ENCODE measurements at places on chromosomes 7 and 10. TPM values are rescaled to one million over a fixed set of nuclear protein-coding genes. Genes with fewer than 3 reads are reported as not detected.

The NEUROG3 gene
- total RNA-seq: not detected

The C7orf57 gene
- total RNA-seq: 0.78 TPM

The SUN1 gene
- 154 TPM for total RNA-seq

The CALHM2 gene
- 3.1 TPM for total RNA-seq

The FGL2 gene
- total RNA-seq: 3.4 TPM

The DYDC2 gene
- 1.4 TPM for total RNA-seq

The ATG9B gene
- 1.9 TPM for total RNA-seq

The OR9A2 gene
- 1.1 TPM for total RNA-seq

The TAF6 gene
- 17.8 TPM for total RNA-seq

The BBIP1 gene
- total RNA-seq: 78.1 TPM

The FAM20C gene
- 18.1 TPM for total RNA-seq

- no peak for DNase-seq
Measured at GRCh38 chr10:3805201-3805790, 20.3 kb upstream of the KLF6 start.

DNA sequence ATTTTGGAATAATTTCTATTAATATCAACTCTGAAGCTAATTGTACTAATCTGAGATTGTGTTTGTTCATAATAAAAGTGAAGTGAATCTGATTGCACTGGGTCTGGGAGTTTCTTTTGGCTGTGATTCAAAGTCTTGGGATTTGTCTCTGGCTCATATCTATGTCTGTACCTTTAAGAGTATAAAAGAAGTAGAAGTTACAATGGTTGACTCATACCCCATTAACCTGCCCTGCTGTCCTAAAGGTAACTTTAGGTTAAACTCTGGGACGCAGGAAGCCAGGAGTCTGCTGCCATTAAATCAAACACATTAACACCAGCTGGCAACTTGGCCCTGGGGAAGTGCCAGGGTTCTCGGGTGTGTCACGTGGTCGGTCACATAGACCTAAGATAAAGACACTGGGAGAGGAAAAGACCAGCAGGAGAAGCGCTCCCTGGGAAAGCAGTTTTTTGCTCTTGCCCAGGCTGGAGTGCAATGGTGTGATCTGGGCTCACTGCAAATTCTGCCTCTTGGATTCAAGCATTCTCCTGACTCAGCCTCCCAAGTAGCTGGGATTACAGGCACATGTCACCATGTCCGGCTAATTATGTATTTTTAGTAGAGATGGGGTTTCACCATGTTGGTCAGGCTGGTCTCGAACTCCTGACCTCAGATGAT, 17.8 kb downstream of the SCD start:
- no peak for DNase-seq

- DNase-seq: no peak
Measured at GRCh38 chr7:27953361-27953760, 213.4 kb downstream of the TAX1BP1 start.

GRCh38 chr10:75646916-75647315, 215.5 kb downstream of the LRMDA start:
- DNase-seq: no peak

DNA sequence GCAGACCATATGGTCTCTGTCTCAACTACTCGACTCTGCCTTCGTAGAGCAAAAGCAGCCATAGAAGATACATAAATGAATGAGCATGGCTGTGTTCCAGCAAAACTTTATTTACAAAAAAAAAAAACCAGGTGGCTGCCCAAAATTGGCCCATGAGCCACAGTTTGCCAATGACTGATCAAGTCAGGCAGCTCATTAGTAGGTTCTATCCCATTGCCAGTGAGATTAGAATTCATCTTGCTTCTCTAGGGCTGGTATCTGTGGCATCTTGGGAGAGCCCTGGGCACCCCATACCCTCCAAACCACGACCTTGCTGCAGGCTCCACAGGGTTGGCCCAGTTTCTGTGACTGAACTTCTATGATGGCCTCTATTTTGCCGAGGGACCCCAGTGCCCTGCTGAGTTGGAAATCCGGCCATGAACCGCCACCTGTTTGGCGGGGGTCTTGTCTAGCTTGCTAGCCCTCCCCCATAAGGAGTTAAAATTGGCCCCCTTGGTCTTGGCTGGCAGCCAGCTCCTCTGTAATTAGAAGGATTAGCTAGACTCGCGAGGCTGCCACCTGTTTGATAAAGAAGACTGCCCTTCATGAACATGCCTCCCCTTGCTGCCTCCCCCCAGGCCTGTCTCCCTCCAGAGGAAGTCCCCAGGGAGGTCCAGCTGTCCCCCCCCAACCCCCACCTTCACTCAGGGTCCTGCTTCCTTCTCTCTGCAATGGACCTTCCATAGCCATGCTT, 83.9 kb downstream of the CHN2 start:
- no peak for DNase-seq

DNA sequence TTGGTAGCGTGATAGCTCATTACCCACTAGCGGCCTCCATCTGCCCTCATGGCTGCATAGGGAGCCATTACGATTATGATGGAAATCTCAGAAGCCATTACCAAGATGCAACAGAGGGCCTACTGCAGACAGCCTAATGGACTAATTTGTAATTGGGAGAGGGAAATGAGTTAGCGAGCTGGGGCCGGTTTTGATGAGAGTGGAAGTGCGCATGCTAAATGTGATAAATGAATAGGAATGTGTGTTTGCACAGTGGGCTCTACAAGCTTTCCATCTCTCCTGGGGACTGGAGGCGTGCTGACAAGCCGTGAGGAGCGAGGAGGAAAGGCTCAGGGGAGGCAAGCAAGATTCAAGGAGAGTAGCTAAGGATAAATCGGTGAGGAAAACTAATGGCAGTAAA, 644.5 kb upstream of the GALNT17 start:
- no peak for DNase-seq

DNA sequence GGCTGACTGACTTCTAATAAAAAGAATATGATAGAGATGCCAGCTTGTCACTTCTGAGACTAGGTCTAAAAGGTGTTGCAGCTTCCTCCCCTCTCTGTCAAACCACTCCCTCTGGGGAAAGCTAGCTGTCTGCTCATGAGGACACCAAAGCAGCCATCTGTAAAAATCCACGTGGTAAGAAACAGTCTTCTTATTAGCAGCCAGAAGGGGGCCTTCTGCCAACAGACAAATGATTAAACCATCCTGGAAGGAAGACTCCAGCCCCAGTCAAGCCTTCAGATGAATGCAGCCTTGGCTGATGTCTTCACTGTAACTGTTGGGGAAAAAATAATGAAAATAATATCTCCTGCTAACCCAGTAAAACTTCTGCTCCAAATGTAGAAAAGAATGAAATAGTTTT, 41.9 kb upstream of the DAGLB start:
- no peak for DNase-seq

DNA sequence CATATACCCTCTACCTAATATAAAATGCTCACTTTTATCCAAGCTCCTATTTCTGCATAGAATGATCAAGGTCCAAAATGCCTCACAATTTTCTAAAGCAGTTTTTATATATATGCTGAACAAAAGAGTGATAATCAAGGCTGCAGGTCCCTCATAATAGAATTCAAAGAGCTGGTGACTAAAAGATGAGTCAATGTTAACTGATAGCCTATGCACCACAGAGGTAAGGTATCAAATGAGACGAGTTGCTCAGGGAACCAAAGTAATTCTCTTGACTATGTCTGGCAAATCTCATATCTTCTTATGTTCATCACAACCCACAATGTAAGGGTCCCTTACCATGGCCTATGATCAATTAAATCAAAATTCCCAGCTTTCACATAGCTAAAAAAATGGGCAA, 15.2 kb downstream of the PDZD8 start:
- DNase-seq: no peak

- no peak for DNase-seq
Measured at GRCh38 chr10:109886781-109887140, 36.5 kb downstream of the XPNPEP1 start.

- peak; percentile 93 for DNase-seq
Measured at GRCh38 chr7:5495581-5496375, 72.1 kb upstream of the TNRC18 start.

GRCh38 chr10:19815036-19815730, 1.0 kb upstream of the PLXDC2 start:
- DNase-seq: peak; percentile 33

DNA sequence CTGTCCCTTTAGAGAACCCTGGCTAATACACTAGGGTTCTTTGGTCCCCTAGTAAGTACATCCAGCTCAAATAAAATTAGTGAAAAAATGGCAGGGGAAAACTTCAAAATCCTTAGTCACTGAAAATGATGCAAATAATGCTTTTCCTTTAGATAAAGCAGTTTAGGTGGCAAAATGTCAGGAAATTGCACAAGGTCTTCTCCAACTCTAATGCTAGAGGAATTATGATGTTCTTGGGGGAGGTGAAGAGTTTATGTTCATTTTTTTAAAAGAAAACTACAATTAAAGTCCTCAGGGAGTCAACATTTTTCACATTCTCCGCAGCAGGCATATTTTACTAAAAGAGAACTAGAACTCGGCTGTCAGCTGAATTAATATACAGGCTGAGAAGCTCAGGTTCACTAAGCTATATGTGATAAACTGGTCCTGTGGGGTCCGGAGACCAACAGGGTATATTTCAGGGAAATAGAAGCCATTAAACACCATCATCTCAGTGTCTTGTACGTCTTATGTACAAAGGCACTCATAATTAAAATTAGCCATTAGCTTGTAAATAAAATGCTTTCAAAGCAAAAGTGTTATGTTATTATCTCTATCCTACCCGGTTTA, 1164.7 kb upstream of the AUTS2 start:
- no peak for DNase-seq

GRCh38 chr7:14271441-14271840, 282.0 kb upstream of the ETV1 start:
- DNase-seq: no peak

GRCh38 chr7:81150951-81151361, 232.1 kb upstream of the SEMA3C start:
- DNase-seq: peak; percentile 13

GRCh38 chr10:110149259-110149658, 58.1 kb upstream of the MXI1 start:
- no peak for DNase-seq

GRCh38 chr10:5396556-5397300, 7.9 kb downstream of the TUBAL3 start:
- DNase-seq: peak; percentile 9

DNA sequence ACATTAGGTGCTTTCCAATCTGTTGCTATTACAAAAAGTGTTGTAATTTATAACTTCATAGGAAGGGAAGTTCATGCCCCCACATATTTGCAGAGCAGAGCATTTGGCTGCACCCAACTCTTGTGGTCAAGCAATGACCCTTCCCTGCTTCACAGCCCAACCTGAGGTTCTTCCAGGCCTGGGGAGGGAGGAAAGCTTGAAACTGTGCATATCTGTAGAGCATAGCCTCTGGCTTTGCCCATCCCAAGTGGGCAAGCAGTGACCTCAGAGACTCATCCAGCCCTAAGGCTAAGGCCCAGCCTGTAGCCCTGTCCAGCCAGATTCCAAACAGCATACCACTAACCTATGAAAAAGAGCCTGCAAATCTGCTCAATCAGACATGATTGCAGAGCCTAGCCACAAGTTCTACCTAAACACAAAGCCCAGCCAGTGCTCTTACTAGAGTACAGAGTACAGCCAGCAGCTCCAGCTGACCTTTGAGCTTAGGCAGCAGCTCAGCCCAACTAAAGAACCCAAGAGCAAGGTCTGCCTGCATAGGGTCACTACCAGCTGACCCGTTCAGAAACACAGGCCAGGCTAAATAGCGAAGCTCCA, 14.4 kb upstream of the GSTK1 start:
- DNase-seq: no peak

DNA sequence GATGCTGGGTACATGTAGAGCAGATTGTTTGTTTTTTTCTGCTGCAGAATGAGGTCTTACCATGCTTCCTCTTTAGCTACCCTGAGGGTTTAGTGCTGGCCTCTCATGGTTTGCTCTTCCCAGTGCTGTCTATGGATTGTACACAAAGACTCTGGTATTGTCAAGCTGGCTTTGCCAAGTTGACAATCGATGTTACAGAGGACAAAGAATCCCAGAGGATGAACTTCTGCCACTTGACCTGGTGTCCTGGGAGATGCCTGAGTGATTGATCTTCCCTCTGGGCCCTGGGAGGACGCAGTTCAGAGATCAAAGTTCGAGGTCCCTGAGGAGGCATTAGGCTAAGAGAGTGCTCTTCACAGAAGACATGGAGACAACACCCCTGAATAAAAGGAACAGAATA, 865.4 kb downstream of the CCSER2 start:
- DNase-seq: no peak

GRCh38 chr10:88181902-88182600, 318.6 kb downstream of the PTEN start:
- DNase-seq: no peak

DNA sequence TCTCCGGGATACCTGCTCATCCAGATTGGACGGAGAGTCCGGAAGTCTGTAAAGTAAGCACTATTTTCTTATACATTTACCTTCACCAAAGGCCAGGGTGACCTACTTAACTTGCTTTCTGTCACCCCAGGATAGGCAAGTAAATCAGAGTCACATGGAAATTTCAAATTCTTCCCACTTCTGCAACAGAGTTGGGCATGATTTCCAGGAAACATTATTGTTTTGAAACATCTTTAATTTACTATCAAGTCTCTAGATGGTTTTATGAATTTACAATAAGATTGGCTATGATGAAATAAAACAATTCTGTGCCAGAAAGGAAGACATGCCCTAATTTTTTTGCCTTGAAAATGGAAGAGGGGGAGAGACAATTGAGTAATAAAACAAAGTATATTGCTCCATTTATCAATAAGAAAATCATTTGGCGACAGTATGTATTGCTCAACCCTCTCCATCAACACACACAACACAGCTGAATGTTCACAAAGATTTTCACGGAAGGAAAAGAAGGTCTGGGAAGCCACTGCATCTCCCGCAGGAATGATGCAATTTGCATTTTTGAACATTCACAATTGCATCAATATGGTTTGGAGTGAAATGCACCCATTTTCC, 702.8 kb downstream of the PARD3 start:
- DNase-seq: no peak

DNA sequence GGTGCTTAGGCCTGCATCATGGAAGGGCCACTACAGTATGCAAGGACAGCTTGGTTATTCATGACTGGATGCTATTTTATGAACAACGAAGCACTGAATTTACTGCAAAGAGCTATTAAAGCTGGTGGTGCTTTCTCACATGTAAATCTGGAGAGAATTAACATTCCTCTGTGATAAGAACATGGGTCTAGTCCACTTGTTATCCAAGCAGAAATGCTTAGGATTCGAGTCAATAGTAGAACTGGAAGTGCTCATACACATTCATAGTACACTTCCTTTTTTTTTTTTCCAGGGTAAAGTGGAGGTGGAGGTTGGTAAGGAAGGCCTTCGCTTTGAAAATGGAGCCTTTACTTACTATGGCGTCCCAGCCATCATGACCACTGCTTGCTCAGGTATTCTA, 35.0 kb downstream of the CNNM1 start:
- DNase-seq: no peak
